ENCODE measurements at places on chromosomes 13 and 19.

- DNase-seq: no peak
Measured at GRCh38 chr19:54616057-54616456, 14.2 kb upstream of the LILRB1 start.

DNA sequence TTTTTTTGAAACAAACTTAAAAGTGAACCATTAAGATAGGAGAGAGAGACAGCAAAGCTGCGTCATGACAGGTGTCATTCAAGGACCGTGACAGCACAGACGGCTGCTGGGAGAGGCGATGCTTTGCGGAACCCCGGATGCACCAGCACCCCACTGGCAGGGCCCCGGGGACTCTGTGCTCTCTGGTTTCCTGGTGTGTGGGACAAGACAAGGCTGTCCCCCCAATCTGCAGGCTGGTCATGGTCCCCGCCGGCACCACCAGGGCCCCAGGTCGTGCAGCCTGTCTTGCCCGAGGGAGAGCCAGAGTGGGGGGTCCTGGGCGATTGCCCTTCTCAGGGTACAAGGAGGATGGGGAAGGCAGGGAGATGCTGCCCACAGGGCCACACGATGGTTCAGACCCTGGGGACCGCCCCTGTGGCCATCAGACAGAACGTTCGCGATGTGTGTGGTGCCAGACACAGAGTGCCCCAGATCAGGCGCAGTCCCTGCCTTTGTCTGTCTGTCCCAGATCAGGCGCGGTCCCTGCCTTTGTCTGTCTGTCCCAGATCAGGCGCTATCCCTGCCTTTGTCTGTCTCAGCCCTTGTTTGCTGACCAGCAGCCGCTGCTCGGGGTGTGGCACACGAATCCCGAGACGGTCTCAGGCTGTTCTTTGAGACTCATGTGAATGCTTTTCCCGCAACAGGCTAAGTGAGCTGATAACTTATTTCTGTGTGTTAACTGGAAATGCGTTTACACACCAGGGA, 36.1 kb downstream of the ADPRHL1 start:
- DNase-seq: no peak

DNA sequence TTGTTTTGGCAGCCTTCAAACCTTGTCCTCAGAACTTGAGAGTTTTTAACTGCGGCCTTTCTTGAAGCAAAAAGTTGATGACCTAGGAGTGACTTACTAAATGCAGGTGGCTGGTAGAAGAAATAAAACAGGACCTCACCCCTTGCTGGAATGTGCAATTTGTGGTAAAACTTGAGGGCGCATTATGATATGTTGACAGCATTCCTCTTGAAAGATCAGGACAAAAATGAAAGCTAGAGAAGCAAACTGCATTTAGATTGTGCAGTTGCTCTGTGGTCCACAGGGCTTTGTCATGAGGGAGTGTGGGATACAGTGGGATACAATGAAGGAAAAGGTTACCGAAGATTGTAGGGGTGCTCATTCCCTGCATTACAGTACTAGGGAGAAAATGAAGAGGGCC, 504.2 kb downstream of the GPC6 start:
- no peak for DNase-seq

DNA sequence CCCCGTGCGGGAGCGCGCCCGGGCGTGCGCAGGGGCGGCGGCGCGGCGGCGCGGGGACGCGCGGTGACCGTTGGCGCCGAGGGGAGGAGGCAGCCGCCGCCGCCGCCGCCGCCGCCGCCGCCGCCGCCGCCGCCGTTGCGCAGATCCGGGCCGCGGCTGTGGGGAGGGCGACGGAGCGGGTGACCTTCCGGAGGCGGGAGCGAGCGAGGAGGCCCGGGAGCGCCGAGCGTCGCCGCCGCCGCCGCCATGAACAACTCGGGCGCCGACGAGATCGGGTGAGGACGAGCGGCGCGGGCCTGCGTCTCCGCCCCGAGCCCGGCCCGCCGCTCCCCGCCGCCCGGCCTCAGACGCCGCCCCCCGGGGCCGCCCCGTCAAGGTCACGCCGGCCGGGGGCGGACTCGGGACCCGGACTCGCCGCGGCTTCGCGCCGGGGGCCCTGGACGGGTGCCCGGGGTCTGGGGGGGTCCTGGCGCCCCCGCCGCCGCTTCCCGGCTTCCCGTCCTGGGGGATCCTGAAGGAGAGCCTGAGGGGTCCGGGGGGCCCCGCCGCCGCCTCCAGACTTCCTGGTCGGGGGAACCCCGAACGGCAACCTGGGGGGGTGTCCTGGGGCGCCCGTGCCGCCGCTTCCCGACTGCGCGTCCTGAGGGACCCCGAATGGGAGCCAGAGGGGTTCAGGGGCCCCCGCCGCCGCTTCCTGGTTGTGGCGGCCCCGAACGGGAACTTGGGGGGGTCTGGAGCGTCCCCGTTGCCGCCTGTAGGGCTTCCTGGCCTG, at the start of gene DAZAP1:
TSS of gene DAZAP1 (plus strand) at position 59 of the 772 bp plus-strand sequence. CDS start at position 247, 188 bp downstream.
- no peak for DNase-seq

- no peak for DNase-seq
Measured at GRCh38 chr13:43140985-43141384, 117.6 kb downstream of the DNAJC15 start.

Data from activated CD4-positive, CD25-positive, alpha-beta regulatory T cell treated with anti-CD3 and anti-CD28 coated beads, Interleukin-2, amount 50 U/mL, for 72 hours (primary cell).